ENCODE measurements at places on chromosomes 4 and X.

GRCh38 chrX:84240848-84241565 lies 53.0 kb upstream of the RPS6KA6 start:
- no peak for DNase-seq

GRCh38 chr4:14695095-14695845 lies 307.0 kb upstream of the CPEB2 start:
- DNase-seq = peak; percentile 65

DNA sequence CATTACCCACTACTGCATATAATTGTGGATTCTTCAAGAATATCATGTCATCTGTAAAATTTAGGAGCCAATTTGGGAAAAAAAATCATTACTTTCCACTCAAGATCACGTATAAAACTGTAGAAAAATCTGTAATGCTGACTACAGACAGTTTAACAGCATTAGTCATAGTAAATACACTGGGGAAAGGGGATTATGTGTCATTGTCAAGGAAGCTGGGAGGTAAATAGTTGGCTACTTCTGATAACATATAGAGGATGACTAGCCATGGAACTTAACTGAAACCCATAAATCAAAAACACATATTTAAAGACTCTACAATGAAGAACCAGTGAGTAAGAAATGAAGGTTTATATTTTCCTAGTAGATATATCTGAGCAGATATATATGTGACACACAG lies 1666.4 kb upstream of the IGFBP7 start:
- no peak for DNase-seq

DNA sequence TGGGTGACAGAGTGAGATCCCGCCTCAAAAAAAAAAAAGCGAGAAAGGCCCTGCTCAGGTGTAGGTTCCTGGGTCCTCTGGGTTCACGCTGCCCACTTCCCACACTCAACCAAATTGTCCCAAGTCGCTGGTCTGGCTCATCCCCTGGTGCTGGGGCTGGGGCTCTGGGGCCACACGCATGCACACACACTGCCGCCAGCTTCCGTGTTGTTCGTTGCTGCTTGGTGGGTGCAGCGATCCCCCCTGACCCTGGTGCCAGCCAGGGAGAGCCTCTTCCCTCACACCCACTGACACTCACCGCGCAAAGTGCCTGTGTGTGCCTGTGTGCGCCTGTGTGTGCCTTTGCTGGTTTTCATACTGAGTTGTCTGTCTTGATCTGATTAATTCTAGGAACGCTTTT lies 124.1 kb upstream of the NKX1-1 start:
- DNase-seq = no peak

DNA sequence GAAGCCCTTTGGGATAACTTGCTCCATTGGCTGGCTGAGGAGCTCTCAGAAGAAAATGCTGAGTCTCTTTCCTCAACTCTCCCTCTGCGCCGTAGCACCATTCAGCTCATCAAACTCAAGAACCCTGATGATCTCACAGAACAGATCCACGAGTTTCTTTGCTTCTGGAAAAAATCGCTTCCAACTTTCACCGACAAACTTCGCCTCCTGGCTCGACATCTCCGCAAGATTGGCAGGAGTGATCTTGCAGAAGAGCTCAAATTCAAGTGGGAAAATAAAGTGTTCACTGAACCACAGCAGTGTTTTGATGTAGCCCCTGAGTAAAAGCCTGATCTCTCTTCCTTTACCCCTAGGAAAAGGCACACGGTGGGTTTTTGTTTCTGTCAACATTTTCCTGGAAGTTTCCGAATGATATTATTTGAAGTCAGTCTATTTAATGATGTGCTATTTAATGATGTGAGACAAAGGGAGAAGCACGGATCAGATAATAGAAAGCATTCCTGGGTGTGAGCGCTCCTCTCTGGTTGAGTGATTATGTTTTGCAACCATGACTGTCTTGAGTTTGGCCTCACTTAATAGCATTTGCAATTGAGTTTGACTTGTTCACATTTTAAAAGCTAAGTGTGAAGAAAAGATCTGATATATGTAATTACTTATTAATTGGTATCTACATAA lies 62.2 kb downstream of the DTHD1 start:
- no peak for DNase-seq

- DNase-seq = no peak
Measured at GRCh38 chr4:141240259-141240658, 19.6 kb downstream of the ZNF330 start.
